ENCODE measurements at places on chromosomes 4 and X.

GRCh38 chr4:70538869-70539268, 20.5 kb downstream of the AMTN start:
- DNase-seq, result no peak

- DNase-seq, result no peak
These were observed 1.2 kb downstream of the GPC3 start for GRCh38 chrX:133983974-133984845.

DNA sequence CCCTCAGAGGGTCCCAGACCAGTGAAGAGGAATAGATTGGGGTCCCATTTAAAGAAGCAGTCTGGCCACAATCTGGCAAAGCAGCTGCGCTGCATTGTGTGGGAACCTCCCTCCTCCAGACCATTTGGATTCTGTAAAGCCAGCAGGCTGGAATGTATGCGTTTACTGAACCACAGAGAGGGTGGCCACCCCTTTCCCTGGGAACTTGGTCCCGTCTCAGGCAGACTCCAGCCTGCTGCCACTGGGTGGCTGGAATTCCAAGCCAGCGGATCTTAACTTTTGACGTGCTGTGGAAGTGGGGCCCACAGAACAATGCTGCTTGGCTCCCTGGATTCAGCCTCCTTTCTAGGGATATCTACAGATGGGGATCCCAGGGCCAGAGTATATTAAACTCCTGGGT, 307.2 kb downstream of the DACH2 start:
- no peak for DNase-seq

GRCh38 chrX:148512453-148512852, 12.0 kb downstream of the AFF2 start:
- no peak for DNase-seq
